SHP77 treated with DMSO at 0.1 percent for 48 hours (cell line): ENCODE measurements at places on chromosomes 16 and 17.

DNA sequence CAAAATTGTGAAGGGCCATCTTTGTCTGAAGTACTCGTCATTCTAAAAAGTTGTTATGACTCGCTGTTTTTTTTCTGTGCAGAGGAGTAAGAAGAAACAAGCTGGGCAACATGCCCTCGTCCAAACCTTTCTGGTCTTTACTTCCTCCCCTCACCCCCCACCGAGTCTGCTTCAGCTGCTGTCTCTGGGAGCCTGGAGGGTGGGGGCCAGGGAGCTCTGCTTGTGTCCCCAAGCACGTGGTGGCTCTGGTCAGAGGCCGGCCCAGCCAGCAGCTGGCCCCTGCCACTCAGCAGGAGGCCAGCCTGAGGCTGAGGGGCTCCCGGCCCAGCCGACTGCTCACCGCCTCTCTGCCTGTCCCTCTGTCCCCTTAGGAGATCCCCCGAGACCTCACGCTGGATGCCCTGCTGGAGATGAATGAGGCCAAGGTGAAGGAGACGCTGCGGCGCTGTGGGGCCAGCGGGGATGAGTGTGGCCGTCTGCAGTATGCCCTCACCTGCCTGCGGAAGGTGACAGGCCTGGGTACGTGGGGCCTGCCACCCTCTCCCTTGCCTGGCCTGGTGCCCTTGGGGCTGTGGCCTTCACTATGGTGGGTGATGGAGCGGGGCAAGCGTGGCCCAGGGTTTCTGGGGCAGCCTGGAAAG lies 53.7 kb upstream of the LGALS9 start:
- DNase-seq = no peak

GRCh38 chr16:89919535-89920406 lies 1.1 kb downstream of the MC1R start:
- no peak for DNase-seq

DNA sequence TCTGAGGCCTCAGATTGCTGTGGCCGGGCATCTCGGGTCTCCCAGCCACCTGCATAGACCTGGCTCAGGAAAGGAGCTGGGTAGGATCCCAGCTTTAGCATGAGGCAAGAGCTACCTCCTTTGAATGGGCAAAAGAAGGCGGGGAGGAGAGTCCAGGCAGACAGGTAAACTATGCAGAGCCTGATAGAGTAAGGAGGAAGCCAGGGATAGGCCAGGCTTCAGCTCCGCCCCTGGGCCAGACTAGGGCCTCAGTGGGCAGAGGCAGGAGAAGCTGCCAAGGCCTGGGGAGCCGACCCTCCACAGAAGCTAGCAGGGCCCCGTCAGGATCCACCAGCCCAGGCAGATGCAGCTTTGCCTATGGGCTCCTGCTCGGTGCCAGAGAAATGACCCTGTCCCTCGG lies 22.6 kb upstream of the UBE2G1 start:
- DNase-seq = no peak

- no peak for DNase-seq
Observed at GRCh38 chr17:37744633-37744927, 279 bp downstream of the HNF1B start.

GRCh38 chr16:23061669-23062068 lies 87.6 kb downstream of the USP31 start:
- DNase-seq = no peak

- no peak for DNase-seq
Observed at GRCh38 chr16:47852991-47853390, 302.8 kb downstream of the ABCC12 start.

- DNase-seq = no peak
Observed at GRCh38 chr16:83109490-83110125, 482.8 kb downstream of the CDH13 start.

GRCh38 chr16:30736995-30737793 lies 11.0 kb upstream of the PHKG2 start:
- no peak for DNase-seq

DNA sequence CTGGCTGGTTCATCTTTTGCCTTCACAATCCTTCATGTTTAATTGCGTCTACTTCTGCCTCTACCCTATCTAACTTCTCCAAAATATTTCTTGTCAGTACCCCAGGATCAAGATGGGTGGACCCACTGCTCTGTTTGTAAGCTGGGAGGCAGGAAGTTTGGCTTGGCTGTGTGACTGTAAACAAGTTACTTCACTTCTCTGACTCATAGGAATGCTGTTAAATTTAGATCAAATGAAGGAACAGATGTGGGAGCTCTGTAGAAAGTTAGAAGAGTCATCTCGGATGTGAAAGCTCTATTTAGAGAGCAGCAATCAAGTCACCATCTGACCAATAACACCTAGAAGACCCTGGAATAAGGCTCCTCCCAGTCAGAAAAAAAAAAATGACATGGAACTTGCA lies 55.2 kb upstream of the MRTFB start:
- DNase-seq = no peak

DNA sequence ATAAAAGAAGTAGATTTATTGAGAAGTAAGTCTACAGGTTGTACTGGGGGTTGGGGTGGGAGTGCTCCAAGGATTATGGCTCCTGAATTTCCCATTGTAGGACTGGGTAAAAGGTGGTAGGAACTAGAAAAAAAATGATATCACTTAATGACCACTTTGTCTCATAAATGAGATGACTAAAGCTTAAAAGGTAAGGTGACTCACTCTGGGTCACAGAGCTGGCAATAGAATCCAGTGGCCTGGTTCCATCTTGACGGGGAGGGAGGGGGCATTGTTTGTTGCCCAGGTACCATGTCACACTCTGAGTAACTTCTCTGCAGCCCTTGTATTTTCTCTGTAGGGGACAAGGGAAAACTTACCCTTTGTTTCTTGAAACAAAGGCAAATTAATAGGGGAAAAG lies 126.1 kb downstream of the PITPNC1 start:
- no peak for DNase-seq

DNA sequence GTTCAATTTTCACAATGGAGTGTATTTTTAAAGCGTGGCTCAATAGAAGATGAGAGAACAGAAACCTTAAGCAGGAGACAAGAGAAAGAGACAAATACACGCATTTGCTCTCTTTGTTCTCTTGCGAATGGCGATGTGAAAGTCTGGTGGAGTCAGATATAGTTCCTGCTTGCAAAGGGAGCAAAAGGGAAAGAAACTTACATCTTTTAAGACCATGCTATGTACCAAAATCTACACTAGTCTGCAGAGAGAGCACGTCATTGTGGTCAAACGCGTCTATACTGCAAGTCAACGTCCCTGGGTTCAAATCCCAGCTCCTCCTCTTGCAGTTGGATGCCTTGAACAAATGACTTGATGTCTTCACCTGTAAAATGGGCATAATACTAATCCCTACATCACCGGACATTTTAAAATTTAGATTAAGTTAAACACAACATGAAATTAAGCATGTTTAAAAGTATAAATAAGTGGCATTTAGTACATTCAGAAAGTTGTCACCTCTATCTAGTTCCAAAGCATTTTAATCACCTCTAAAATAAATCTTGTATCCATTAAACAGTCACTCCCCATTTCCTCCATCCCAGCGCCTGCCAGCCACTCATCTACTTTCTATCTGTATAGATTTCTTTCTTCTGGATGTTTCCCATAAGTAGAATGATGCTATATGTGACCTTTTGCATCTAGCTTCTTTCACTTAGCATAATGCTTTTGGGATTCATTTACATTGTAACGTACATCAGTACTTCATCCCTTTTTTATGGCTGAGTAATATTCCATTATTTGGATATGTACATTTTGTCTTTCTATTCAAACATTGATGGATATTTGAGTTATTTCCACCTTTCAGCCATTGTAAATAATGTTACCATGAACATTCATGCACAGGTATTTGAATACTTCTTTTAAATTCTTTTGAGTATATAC lies 406.9 kb downstream of the TMEM114 start:
- DNase-seq = no peak

- DNase-seq = peak; percentile 98
Observed at GRCh38 chr17:17515934-17516930, 20.0 kb upstream of the RASD1 start.

- no peak for DNase-seq
Observed at GRCh38 chr17:52451294-52451861, 292.9 kb upstream of the CA10 start.

GRCh38 chr16:56327071-56327928 lies 98.0 kb downstream of the AMFR start:
- DNase-seq = no peak
